ENCODE measurements at places on chromosomes 1 and 21.

- DNase-seq, result no peak
These were observed 96.0 kb upstream of the DUSP10 start for GRCh38 chr1:221837896-221838295.

GRCh38 chr1:201565024-201565730 lies 26.2 kb downstream of the NAV1 start:
- DNase-seq, result no peak

GRCh38 chr21:45505416-45506021 lies 36.7 kb downstream of the SLC19A1 start:
- DNase-seq, result no peak

DNA sequence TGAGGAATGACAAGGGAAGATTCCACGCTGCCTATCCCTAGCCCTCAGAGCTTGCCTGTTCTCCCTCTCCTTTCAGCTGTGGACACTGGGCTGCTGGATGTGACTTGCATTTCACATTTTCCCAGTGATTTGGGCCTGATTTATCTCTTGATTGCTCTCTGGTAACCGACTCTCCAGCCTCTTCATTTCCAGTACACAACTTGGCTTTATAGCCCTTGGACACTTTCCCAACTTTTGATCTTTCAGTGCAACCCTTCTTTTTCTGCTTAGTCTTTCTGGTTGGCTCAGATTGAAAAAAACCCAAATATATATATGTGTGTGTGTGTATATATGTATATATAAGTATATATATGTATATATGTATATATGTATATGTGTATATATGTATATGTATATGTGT lies 138.3 kb downstream of the RYR2 start:
- no peak for DNase-seq

DNA sequence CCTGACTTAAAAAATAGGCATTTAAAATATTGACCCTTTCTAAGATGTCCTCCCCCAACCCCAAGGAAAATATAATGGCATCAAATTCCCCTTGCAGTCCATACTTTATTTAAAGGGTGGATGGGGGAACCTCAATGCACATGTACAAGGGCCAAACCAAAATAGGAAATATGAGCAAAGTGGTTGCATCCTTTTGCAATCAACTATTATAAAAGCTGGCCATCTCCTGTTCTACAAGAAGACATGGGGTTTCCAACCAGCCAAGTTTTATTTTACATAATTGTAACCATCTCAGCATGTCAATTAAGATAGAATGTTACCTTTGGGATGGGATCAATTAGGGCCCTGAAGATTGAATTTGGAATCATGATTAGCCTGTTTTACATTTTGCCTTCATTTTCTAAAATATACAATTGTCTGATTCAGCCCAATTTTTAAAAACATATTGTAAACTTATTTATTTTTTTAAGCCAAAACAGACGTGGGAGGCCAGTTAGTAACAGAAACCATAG lies 146.7 kb upstream of the NFIA start:
- no peak for DNase-seq

GRCh38 chr1:193971595-193971994 lies 785.2 kb upstream of the B3GALT2 start:
- no peak for DNase-seq

DNA sequence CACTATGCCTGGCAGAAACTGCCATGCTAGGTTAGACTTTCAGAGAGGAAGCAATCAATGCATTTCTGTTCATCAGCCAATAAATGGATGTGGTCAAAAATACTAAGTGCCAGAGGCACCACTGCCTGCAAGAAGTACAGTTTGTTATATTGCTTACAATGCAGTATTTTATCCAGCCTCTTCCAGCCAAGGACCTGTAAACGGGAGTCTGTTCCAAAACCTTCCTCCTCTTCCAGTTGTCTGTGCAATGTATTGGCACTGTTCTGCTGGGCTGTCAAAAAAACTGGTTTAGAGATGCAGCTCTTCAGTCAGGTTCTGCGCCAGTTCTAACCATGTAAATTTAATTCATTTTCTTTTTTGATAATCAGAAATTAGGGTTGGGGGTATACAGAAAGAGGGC lies 175.7 kb downstream of the EIF4G3 start:
- DNase-seq, result no peak

GRCh38 chr1:208387908-208388811 lies 144.0 kb upstream of the PLXNA2 start:
- DNase-seq, result no peak

- no peak for DNase-seq
These were observed 34.1 kb downstream of the EXTL2 start for GRCh38 chr1:100860397-100860991.

DNA sequence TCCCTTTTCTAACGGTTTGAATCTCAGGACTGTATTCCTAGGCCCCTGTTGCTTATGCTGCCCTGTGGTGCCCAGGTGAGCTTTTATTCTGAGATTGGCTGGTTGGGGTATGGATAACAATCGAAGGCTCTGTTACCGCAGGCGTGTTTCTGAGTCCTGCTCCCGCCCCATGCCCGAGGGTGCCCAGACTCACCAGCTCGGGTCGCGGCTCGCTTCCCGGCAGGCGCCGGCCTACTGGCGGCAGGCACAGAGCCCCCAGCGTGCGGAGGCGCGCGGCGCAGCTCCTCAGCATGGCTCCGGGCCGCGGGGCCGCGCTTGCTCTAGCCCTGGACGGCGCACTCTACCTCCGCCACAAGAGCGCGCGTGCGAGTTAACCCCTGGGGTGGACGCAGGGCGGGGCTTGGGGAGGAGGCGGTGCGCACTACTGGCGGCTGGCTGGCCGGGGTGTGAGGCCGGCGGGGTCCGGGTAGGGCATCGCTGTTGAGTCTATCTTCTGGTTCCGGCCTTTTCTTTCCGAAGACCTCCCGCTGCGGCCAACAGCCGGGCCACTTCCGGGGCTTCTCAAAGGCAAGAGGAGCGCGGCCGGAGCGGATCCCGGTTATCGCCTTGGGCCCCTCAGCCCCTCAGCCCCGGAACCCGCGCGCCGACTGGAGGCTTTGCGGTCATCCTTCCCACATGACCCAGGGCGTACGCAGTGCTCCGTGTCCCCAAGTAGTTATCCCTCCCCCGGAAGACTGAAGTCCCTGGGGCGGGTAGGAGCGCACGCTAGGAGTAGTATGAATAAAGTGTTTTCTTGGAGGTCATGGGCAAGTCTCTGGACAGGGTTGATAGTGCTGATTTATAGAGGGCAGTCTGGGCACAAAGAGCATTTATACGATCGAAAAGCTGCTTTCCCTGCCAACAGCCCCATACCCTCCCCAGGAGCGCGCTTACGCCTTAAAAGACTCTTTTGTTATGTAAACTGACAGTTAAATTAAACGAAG lies at the start of gene THEM4:
TSS of gene THEM4 (minus strand) at position 345 of the 983 bp plus-strand sequence. CDS start at position 292, 53 bp downstream.
- peak; percentile 98 for DNase-seq

- peak; percentile 92 for DNase-seq
These were observed 7.7 kb upstream of the MPZL1 start for GRCh38 chr1:167714098-167714438.

- no peak for DNase-seq
These were observed 110.0 kb upstream of the HOOK1 start for GRCh38 chr1:59704716-59705115.

- peak; percentile 25 for DNase-seq
These were observed 231.9 kb downstream of the PTPRU start for GRCh38 chr1:29467989-29468900.

GRCh38 chr21:42650033-42650370 lies 3.4 kb upstream of the PDE9A start:
- DNase-seq, result no peak

- peak; percentile 75 for DNase-seq
These were observed 17.5 kb downstream of the MAB21L3 start for GRCh38 chr1:116128664-116129063.

- DNase-seq, result no peak
These were observed 15.6 kb downstream of the PRKACB start for GRCh38 chr1:84159533-84160240.

DNA sequence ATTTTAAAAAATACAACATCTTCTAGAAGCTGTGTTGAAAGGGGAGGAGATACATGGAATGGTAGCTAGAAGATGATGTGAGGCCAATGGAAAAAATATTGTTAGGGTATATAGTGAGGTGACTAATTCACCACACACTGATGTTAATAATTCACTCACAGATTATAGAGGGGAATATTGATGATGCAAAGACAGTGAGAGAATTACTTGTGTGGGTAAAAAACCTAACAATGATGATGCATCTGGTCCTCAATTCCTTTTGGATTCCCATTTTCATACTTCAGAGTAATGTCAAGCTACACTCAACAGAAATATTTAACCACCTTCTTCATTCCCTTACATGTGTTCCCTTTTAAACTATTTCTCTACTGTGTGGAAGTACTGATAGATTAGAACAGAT lies 169.5 kb upstream of the DPYD start:
- no peak for DNase-seq

GRCh38 chr1:110055493-110056284 lies 14.8 kb downstream of the ALX3 start:
- no peak for DNase-seq

DNA sequence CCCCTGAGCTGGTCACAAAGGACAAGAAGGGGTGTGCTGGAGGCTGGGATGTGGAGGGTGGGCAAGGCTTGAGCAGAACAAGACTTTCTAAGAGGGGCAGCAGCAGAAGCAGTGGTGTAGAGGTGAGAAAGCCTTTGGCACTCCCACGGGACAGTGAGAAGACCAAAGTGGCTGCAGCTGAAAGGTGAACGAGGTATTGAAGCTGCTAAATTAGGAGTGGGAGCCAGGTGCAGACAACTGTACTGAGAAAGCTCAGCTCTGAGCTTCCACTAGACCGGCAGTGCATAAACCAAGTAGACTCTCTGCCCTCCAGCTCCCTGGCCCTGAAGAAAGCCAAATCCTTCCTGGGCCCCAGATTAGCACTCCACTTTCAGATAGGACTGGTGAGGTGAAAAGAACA lies 93.0 kb downstream of the VWA5B1 start:
- DNase-seq, result peak; percentile 33

DNA sequence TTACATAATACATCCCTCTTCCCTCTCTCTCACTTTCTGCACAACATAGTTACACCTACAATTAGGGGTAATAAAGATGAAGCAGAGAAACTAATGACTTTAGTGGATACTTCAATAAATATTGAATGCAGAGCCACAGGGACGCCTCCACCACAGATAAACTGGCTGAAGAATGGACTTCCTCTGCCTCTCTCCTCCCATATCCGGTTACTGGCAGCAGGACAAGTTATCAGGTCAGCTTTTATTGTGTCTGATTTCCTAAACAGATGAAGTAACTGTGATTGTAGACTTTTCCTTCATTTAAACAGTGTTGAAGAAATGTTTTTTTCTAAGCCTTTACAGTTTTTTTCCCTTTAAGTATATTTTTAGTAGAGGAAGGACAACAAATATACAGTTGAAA lies 281.6 kb downstream of the TPR start:
- DNase-seq, result no peak

DNA sequence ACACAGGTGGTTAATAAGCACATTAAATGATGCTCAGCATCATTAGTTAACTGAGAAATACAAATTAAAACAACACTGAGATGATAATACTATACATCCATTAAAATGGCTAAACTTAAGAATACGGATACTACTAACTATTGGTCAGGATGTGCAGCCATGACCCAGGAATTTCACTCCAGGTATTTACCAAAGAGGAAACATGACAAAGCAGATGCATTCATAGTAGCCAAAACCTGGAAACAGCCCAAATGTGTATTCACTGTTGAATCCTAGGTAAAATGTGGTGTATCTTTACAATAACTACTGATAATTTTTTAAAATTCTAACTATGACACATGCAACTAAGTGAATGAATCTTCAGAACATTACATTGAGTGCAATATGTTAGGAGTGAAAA lies 73.0 kb downstream of the PTPRC start:
- DNase-seq, result no peak

GRCh38 chr1:18646091-18646785 lies 15.6 kb downstream of the PAX7 start:
- DNase-seq, result no peak

Measured in activated effector memory CD4-positive, alpha-beta T cell treated with anti-CD3 and anti-CD28 coated beads, Interleukin-2, amount 50 U/mL, for 16 hours (primary cell).